ENCODE measurements at places on chromosomes 7 and 10.

- DNase-seq = no peak
These were observed 98.9 kb downstream of the CARD11 start for GRCh38 chr7:2944739-2945138.

GRCh38 chr7:47320296-47320695, 261.6 kb downstream of the TNS3 start:
- DNase-seq = no peak

- DNase-seq = no peak
These were observed 184.2 kb downstream of the WDR37 start for GRCh38 chr10:1240341-1240775.

DNA sequence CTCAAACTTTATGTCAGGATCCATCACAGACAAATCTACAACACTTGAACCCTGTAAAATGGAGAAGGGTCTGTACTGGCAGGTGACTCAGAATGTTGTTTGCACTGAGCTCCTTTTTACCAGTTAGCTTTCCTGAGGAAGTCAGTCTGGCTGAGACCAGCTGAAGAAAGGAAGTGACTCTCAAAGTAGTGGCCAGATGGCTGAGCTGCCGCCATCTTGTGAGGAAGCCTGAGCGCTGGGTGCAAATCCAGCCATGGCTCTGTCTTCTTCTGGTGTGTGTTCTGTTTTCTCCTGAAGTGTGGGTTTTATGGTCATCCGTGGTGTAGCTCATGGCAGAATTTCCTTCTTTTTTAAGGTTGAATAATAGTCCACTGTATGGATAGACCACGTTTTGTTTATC, 25.5 kb upstream of the ECHDC3 start:
- no peak for DNase-seq

DNA sequence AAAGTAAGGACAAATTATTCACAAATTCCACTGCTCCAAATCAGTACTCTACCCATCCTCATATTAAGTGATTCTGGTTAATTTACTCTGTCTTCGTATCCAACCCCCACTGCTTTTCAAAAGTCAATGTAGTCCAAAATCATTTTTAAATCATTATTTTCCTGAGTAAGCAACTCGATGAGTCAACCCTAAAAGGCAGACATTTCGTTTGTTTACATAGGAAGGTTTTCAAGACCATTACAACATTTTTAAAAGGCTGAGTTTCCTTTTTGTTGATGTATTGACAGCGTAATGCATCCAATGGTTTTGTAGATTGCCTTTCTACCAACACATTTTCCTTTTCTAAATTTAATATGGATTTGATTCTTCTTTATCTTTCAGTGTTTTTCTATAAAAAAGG, 523.0 kb upstream of the ANKRD30A start:
- no peak for DNase-seq

GRCh38 chr10:75230600-75231038, 5.1 kb downstream of the COMTD1 start:
- DNase-seq = peak; percentile 93

- no peak for DNase-seq
These were observed 3.3 kb downstream of the GRB10 start for GRCh38 chr7:50779427-50779826.

- DNase-seq = no peak
These were observed 199.8 kb downstream of the EBF3 start for GRCh38 chr10:129764011-129764900.

GRCh38 chr7:157136372-157136771, 2.4 kb upstream of the UBE3C start:
- DNase-seq = no peak

- DNase-seq = no peak
These were observed at the start of gene PPP1R9A for GRCh38 chr7:94907026-94907810. Gene PPP1R9A (plus strand): TSS chr7:94907594. CDS start chr7:94910114, 2,520 bp downstream.

- DNase-seq = peak; percentile 65
These were observed 176.2 kb upstream of the ITGB1 start for GRCh38 chr10:33134011-33134751.

DNA sequence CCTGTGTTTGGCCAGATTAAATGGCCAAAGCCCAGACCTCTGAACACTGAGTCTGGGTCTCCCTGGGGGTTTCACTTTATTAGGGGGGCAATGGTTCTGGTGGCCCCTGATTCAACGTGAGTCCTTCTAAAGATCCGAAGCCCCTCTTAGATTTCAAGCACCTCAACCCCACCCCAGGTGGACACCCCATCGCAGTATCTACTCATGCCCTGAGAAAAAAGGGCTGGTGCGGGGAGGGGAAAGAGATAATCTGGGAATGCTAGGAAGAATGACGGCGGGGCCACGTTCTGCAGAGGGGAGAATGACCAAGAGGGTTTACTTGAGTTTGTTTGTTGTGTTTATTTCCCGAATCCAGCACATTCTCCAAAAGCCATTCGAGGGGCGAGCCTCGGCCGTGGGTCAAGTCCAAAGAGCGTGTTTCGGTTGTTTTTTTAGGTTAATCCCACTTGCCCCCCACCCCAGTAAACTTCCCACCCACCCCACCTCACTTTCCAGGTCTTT, 832 bp downstream of the PDLIM1 start:
- no peak for DNase-seq

GRCh38 chr7:36127075-36127740, 25.8 kb upstream of the EEPD1 start:
- no peak for DNase-seq

- DNase-seq = no peak
These were observed 46.7 kb upstream of the RAB18 start for GRCh38 chr10:27457261-27457945.

GRCh38 chr10:50605269-50605950, 18.3 kb downstream of the SGMS1 start:
- no peak for DNase-seq

DNA sequence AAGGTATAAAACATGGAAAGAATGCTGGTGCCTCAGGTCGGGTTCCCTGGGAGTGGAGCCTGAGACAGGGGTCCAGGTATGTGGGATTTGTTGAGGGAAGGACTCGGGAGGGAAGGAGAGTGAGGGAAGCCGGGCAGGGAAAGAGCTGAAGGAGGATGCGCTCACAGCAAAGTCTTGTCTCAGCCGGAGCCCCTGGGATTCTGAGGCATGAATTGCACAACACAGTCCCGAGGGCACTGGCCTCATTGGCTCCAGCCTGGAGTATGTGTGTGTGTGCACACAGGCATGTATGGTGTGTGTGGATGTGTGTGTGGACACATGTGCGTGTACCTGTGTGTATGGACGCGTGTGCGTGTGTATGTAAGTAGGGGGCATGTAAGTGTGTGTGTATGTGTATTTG, 87.4 kb downstream of the WDFY4 start:
- DNase-seq = no peak

- DNase-seq = peak; percentile 79
These were observed 61.7 kb upstream of the PPIF start for GRCh38 chr10:79285315-79286197.

DNA sequence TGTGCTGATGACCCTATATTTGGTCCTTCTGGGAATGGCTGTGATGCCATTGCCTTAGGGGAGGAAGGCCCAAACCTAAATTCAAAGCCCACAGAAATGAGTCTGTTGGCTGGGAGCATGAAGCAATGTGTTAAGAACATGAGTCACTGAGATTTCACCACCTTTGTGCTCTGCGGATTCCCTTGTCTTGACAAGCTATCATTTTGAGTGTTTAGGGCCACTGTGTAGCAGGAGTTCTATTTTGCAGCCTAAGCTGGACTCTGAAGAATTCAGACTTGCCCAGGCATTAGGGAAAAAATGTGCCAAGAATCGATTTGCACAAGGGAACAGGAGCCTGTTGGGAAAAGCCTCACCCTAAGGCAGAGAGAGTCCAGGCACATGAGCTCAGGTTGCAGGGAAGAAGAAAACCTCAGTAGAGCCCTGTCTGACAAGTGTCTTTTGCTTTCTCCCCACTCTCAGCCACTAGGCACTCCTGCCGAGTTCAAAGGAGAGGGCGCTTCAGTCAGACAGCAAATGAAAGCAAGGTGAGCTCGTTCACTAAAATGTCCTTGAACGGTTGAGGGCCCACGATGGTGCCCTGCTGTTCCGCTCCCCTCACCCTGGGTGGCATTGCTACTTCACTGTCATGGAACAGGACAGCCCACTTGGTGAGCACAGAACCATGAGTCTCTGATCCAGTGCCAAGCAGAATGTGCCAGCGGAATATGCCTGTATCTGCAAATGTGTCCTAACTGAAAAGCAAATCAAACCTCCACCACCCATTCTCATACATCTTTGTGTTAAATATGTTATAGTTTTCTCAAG, 93.6 kb downstream of the PRLHR start:
- DNase-seq = no peak

- DNase-seq = no peak
These were observed 150.1 kb downstream of the PLPP4 start for GRCh38 chr10:120607016-120607709.

GRCh38 chr10:72886621-72887020, 6.9 kb upstream of the OIT3 start:
- no peak for DNase-seq

- DNase-seq = no peak
These were observed 44.3 kb downstream of the PLCE1 start for GRCh38 chr10:94038024-94038423.

DNA sequence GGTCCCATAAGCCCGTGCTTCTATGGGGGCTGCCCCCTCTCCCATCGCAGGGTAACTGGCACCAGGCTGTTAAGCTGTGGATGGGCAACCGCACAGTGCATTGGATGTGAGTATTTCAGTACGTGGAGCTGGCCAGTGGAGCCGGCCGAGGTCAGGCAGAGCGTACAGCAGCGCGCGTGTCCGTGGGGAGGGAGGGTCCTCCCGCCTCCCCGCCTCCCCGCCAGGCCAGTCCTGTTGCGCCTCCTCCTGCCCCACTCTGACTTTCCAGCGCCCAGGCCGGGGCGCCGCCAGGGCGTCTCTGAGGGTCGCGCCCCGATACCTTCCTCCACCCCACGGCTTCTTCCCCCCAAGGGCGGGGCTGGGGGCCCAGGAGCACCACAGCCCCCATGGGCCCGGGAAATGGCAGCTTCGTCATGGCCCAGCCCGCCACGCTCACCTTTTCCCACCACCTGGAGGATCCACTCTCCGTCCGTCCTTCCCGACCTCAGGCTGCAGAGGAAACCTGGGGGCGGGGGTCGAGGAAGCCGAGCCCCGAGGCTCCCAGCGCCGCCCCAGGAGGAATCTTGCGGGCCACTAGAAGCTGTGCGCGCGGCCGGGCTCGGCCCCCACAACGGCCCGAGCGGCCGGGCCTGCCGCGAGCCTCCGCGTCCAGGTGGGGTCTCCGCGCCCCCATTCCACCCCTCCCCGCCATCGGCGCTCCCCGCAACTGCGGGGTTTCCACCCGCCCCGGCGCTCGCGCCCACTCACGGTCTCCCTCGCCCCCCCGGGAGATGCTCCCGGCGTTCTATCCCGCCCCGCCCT, 831 bp upstream of the PFKP start:
- DNase-seq = no peak

DNA sequence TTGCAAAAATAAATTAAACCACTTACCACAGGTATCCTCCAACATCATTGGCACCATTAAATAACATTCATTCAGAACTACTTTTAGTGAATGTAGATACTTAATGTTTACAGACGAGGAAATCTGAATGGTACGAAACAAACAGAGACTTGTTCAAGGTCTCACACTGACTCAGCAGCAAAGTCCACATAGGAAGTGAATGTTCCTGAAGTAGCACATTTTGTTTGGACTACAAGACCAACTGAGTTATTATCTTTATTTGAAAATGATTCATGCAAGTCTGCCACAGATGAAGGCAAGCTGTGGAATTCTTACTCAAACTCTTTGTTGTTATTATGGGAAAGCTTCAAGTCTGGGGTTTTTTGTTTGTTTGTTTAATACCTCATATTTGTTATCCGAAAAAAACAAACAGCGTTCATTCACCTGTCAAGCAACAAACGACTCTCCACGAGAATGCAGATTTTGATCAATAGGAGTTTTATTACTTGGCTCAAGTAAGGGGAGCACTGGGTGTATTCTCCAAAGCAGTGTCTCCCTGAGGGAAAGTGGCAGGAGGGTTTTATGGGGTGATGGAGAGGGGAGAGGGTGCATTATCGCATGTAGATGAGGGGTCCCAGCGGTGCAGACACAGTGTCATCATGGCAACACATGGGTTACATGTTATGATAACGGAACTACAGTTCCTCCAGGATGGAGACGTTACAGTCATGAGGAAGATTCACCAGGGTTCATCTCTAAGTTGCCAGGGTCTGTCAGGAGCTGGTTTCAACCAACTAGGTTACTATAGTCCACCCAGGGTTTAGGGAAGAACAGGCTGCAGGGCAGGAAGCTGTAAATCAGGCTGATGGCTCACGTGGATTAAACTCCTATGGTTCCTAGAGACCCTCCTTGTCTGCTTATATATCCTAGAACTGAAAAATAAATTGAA, 147.7 kb upstream of the AKR1E2 start:
- DNase-seq = no peak

DNA sequence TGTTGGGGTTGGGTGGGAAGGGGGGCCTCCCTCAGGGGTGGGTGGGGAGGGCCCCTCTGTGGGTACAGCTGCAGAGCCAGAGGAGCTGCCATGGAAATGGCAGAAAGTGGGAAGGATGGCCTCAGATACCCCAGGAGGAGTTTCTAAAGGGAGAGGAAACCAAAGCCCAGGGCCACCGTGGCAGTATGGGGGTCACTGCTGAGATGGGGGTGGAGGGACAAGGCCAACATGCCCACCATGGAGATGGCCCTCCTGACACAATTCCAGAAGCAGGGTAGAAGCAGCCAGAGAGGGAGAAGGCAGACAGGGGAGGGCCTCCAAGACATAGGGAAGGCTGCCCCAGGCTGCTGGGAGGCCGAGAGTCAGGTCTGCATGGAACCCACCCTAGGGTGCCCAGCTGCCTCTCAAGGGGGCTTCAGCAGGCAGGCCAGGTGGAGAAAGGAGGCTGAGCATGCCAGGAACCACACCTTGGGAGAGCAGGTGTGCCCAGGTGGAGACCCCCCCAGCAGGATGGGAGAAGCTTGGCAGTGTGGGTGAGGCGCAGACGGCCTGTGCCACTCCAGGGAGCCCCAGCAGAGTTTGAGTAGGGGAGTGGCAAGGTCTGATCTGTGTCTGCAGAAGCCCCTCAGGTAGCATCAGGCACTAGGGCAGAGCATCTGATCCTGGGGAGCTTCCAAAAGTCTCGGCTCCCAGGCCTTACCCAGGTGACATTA, 146.8 kb downstream of the ARHGAP22 start:
- peak; percentile 46 for DNase-seq

DNA sequence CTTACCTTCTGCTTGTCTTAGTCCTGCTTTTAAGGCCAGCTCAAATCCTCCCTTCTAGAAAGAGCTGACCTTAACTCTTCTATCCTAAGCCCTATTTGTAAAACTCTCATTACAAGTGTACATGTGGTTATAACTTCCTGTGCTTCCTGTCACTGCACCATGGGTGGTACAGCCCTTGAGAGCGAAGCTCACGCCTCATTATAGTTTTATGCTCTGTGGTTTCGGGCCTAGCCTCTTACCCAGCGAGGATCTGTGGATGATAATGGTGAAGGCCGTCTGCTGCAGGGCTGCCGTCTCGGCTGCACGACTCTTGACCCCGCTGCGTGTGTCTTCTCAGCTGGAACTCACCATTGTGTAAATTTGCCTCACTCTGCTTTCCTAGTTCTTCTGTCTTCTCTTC, 74.6 kb downstream of the CUL1 start:
- DNase-seq = peak; percentile 66

GRCh38 chr10:24569330-24569796, 154.3 kb downstream of the ARHGAP21 start:
- DNase-seq = no peak

GRCh38 chr10:110535958-110536891, 31.3 kb upstream of the SMC3 start:
- peak; percentile 88 for DNase-seq

GRCh38 chr10:131700506-131700905, 200.3 kb upstream of the PPP2R2D start:
- DNase-seq = peak; percentile 22

- no peak for DNase-seq
These were observed 6.7 kb upstream of the IMMP2L start for GRCh38 chr7:111568870-111569462.

- no peak for DNase-seq
These were observed 179.9 kb downstream of the DNAJC1 start for GRCh38 chr10:21823617-21824016.

GRCh38 chr10:85620807-85621206, 745.8 kb downstream of the GRID1 start:
- DNase-seq = no peak
